ENCODE measurements at places on chromosomes 7 and 10.
A peak's percentile ranks its signal among the peaks of the same experiment; 100 is the strongest.

DNA sequence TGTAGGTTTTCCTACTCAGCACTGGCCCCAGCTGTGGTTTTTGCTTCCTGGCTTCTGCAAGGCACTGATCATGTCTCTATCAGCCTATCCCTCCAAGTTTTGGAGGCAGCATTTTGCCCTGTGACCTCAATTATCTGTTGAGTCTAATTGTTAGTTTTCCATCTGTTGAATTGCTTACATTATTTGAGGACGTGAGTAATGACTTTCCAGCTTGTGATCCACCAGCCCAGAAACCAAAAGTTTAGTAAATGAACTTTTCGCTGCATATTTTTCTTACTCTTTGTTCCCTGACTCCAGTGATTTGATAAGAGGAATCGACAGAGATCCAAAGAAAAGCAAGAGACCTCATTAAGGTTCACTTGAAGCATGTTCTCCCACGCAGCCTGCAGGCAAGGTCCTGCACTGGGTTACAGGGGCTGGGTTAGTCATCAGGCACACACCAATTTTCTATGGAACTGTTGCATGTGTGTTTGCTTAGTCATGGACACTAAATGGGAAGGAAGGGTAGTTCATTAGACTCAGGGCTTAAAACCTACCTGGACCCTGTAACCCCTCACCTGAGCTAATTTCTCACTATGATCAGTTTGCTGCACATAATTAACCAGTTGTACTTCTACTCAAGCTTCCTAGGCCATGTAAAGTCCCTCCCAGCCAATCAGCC is 57.2 kb downstream of the AKR1E2 start:
- DNase-seq = no peak

DNA sequence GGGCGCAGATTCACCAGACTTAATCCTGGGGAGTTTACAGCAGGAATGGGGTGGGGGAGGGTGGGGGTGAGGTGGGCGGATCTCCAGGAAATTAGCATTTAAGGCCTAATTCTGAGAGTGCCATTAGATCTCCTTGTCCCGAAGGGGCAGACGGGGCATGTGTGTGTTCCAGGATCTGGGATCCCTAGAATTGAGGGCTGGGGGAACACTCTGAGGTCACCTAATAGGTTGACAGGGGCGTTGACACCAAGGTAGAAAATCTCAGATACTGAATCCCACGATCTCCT is 9.4 kb upstream of the EPHB4 start:
- no peak for DNase-seq

- no peak for DNase-seq
Observed at GRCh38 chr7:158602905-158603772, 15.5 kb upstream of the PTPRN2 start.

DNA sequence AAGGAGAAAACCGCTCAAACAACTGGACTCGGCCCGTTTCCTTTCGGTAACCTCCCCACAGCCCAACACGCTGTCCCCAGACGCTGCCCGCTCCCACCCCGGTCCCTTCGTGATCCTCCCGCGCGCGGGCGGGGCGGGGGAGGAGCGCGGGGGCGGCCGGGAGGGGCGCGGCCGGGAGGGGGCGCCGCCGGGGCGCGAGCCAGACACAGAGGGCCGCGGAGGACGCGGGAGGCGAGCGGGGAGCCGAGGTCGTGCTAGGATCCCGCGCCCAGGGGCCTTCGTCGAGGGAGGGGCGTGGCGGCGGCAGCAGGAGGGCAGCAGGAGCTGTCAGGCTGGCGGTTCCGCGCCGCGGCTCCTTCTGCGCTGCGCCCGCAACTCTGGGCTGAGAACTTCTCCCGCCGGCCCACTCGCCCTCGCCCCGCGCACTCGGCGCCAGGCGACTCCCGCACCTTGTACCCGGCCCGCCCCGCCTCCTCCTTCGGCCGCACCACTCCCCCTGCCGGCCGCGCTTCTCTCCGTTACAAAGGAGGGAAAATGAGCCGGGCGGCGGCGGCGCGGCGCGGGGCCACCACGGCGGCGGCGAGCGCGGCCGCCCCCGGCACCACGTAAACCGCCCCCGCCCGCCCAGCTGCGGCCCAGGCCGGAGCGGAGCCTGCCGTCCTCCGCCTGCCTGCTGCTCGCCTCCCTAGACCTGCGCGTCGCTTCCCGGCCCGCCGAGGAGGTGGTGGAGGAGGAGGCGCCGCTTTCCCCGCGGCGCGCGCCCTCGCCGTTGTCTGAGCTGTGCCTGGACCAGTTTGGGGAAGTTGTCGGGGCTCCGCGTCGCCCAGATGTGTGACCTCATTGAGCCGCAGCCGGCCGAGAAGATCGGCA is at the start of gene CDK14:
CDK14 (plus strand) TSS at position 521 of the 870 bp plus-strand sequence; CDS start at position 828, 307 bp downstream.
- DNase-seq = peak; percentile 60

- no peak for DNase-seq
Observed at GRCh38 chr10:99880080-99880835, 97.8 kb downstream of the ABCC2 start.

- no peak for DNase-seq
Observed at GRCh38 chr10:2759233-2759632, 308.1 kb upstream of the PFKP start.

DNA sequence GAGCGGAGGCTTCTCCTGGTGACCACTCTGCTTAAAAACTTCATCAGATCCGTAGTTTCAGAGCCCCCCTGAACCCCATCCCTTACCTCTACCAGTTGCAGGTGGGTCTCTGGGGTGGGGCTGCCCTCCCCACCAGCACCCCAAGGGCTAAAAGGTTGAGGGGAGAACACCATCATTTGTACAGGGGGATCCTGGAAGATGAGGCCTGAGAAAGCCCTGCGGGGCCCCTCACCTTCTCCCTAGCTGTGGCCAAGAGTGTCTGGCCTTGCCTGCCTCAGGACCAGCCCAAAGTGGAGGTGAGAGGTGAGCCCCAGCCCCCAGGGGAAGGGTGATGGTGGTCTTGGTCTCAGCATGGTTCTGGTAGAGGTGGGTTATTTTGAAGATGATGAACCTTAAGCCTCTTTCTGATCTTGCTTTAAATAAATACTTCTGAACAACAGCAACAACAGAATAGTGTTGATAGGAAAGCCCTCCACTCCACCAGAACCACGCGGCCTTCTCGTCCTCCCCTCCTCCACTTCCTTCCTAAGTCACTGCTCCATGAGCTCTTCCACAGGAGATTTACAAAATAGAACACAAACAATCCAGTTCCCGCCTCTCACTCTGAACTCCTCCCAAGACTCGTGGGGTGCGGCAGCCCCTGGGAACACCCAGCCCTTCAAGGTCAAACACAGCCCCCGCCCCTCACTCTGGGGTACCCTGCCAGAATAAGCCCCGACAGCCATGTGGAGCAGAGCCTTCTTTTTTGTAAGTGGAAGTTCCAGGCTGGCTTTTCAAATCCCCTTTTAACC is 169.1 kb downstream of the EGFR start:
- no peak for DNase-seq

DNA sequence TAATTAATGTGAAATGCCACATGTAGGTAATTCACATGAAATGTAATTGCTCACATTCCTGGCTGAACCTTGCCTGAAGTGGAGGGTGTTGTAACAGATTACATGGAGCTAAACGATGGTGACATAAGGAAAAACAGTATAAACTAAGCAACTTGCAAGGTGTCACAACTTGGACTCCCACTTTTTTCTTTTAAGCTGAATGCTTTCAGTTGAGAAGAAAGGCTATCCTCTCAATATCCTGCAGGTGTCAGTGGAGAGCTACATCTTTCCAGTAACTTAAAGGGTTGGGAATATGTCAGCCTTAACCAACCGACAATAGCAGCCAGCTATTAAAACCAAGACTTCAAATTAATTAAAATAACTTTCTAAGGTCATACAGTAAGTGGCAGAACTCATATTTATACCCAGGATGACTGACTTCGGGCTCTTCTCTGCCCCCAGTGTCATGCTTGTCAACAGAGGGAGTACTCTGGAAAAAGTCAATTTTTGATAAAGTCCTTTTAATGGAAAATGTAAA is 33.7 kb downstream of the NRBF2 start:
- no peak for DNase-seq

DNA sequence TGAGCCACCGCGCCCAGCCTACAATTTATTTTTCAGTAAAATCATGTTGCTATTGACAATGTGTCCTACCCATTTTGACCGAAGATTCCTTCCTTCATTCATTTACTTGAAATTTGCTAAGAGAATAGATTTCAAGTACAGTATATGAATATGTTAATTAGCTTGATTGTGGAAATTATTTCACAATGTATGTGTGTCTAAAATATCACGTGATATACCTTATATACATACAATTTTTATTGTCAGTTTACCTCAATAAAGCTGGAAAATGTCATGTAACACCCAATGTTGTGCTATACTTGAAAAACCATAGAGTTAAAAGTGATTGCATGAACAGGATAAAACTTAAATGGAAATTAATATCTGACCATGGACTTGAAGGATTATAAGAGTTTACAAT is 521.7 kb upstream of the ANKRD30A start:
- no peak for DNase-seq

DNA sequence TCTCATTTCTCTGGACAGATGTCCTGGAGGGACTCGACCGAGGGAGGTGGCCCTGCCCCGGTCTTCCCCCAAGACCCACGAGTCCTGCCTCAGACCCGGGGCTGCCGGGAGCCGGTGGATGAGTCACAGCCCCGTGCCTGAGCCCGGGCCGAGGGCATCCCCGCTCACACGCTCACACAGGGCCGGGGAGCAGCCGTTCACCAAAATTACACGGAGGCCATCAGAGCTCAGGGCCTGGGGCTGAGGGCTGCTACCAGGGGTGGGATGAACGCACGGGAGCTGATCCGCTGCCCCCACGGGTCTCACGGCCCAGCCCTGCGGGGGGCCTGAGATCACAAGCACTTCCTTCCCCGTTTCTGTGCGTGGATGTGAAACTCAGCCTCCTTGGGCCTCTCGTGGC is 17.5 kb downstream of the FAM20C start:
- no peak for DNase-seq

Data from GM12891 (cell line).